Activated CD4-positive, alpha-beta T cell treated with anti-CD3 and anti-CD28 coated beads for 24 hours (primary cell): ENCODE measurements at places on chromosomes 5 and 9.

DNA sequence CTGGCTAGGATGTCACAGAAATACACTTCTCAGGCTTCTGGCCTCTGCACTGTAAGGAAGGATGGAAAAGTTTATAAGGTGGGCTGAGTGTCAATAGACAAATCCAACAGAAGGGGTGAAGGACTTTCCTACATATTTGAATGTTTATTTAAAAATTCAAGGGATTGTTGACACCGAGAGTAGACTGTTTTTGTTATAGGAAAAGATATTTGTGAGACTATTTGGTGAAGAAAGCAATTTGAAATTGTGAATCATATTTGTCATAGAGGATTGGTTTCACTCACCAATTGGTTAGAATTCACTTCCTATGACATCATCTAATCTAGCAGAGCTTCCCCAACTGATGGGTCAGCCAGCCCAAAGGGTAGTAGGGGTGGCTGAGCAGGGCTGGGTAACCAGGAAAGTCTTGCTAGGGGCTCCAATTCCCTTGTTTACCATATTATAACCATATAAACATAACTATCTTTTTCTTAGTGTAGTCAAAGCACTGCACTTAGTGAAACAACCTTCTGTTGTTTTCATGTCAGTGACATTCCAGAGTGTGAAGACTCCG lies 14.9 kb upstream of the MEGF10 start:
- DNase-seq: no peak

- no peak for DNase-seq
Observed at GRCh38 chr5:36646507-36647023, 40.2 kb downstream of the SLC1A3 start.

DNA sequence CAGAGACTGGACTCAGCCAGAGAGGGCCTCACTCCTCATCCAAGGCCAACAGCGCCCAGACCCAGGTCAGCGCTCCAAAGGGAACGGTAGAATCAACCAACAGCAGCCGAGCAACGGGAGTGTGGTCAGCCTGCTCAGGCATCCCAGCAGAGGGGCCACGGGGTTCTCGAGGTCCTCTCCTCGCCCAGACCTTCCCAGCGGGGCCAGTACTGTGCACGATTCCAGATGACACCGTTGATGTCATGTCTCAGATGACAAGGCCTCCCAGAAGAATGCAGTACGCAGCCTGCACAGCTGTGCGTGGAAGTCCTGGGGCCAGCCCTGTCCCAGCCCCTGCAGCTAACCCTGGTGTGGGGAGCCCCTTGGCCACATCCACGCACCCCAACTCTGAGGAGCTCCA lies 141.0 kb upstream of the PPP1R26 start:
- DNase-seq: no peak

DNA sequence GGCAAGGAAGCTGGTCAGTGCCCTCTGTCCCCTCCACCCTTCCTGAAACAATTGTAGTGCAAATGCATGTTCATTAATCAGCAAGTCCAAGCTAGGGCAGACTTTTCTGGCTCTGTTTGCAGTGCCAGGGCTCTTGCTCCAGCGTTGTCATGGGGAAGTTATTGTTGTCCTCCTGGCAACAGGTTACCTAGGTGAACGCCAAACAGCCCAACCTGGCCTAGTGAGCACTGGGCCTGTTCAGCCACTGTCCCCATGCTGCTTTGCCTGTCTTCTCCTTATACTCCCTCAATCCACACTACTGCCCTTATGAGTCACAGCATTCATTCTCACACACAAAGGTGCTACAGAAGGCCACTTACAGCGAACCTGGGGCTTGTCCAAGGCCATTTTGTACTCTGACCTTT lies 34.5 kb upstream of the GLIS3 start:
- DNase-seq: no peak

- DNase-seq: no peak
Observed at GRCh38 chr5:57509501-57510260, 27.1 kb upstream of the ACTBL2 start.

DNA sequence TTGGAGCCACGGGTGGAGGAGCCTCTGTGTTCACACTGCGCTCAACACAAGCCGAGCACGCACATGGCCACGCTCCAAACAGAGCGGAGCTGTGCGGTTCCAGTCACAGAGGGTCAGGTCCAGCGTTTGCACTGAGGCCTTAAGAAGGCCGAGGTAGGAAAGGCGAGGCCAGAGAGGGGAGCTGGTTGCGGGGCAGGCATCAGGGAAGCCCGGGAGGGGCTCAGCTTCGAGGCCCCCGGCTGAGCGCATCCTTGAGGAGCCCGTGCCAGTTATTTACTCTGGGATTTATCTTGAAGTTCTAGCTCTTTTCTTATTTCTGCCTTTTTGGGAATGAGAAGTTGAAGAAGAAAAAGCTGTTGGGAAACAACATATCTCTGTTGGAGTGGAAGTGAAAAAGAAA lies 140.8 kb downstream of the IRX1 start:
- no peak for DNase-seq

- no peak for DNase-seq
Observed at GRCh38 chr9:94741866-94742265, 15.4 kb downstream of the AOPEP start.

DNA sequence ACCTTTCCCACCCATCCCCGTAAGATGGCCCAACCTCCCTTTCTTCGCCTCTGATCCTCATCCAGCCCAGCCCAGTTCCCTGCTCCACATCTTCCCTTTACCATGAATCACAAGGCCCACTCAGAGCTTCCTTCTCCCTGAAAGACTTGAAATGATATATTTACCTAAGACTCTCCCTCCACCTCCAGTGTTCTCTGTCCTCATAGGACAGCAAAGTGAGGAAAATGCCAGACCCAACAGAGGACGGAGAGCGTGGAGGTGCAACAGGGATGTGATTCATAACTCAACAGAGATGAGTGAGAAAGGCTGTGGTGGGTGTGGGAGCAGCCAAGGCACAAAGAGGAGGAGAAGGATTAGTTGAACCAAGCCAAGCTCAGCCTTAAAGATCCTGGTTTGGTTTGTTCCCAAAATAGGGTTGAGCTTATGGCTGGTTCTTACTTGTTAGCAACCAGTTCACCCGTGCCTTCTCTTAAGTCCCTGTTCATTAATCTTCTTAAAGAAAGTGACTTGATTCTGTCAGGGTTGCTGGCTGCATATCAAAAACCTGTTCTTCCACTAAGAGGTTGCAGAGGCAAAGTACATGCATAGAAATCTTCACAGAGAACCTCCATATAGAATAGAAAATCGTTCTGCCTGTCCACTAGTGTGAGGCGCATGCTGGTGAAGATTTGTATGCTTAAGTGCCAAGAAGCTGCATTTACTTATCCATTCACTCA lies 183.2 kb downstream of the ACTL7B start:
- no peak for DNase-seq

GRCh38 chr5:147743678-147744374 lies 38.7 kb downstream of the JAKMIP2 start:
- DNase-seq: no peak

GRCh38 chr5:21181609-21182125 lies 1193.7 kb upstream of the CDH18 start:
- no peak for DNase-seq

DNA sequence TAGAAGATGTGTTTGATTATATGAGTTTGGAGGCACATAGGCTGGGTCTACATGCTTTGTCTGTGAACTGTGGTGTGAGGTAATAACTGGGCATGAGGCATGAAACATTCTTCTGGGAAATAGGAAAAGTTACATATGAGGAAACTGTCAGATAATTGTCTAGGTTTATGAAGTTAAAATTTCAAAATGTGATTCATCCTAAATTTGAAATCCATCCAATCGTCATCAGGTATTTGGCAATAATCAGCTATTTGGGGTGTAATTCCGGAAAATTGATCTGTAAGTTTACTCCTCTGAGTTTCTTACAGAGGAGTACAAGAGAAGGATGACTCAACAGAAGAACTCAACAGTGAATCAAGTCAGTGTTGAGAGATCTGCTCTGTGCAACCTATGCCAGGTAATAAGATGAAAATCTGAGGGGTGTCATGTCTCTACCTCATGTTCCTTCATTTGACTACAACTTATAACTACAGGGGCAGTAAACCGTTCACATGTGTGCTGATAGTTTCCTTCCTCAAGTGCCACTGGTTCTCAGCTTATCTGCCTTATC lies 1171.6 kb upstream of the CDH18 start:
- DNase-seq: no peak

GRCh38 chr5:1748845-1749244 lies 50.8 kb downstream of the MRPL36 start:
- DNase-seq: no peak

GRCh38 chr9:95073042-95073607 lies 244.4 kb downstream of the FANCC start:
- DNase-seq: no peak

DNA sequence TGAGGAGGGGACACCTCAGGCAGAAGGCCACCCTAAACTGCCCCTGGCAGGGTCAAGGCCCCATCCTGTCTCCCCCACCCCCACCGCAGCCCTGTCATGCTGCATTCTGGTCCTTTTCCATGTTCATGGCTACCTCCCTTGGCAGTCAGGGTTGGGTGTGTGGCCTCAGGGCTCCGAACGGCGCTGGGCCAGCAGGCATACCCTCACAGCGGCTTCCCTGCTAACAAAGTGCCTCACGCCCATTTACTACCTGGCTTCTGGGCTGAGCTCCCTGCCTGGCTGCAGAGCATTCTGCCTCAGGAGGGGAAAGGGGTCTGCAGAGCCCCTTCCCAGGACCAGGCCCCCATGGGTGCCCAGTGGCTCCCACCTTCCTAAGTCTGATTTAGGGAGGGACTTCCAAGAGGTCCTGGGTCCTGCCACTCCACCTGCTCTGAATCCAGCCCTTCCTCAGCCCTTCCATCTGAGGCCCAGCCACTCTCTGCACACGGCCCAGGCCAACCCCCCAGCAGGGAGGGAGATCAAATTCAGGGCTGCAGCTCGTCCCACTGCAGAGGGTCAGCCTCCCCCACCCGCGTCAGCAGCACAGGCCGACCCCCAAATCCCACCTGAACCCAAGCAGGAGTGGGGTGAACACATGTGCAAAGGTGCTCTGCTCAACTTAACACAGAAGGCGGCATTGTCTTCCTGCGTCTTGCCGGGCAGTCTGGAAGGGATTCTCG lies 115.9 kb upstream of the PHYKPL start:
- no peak for DNase-seq

GRCh38 chr5:54644226-54644625 lies 126.7 kb downstream of the SNX18 start:
- DNase-seq: no peak

DNA sequence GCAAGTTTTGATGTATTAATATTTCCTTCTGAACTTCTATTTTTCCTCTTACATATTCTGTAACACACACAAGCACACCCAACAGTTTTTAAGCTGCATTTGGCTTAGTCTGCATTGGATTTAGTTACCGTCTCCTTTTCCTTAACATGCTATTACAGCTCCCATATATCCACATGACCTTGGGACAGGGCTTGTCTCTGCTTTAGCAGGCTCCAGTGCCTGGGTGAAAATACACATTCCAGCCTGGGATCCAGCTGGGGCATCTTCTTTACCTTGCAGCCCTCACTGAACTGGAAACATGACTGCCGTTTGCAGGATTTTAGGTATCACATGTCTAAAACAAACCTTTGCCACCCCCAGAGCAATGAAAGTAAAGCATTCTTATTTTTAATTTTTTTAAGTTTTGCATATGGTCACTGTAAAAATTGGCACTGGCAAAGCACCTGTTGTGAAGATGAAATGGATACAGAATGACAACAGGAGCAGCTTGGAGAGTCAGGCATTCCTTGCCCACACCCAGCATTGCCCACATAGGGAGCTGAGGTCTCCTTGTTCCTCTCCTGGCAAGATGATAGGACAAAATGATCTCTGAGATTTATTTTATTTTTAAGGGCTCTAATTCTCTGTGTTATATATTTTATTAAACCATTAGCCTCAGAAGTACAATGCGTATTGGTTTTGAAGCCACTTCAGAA lies 4.0 kb downstream of the GADD45G start:
- no peak for DNase-seq

- no peak for DNase-seq
Observed at GRCh38 chr5:177443144-177443983, 3.2 kb upstream of the PRR7 start.

GRCh38 chr9:75027187-75028107 lies 646 bp downstream of the CARNMT1 start:
- DNase-seq: peak; percentile 28

- DNase-seq: no peak
Observed at GRCh38 chr5:141484310-141484640, 555 bp upstream of the PCDHGC4 start.

DNA sequence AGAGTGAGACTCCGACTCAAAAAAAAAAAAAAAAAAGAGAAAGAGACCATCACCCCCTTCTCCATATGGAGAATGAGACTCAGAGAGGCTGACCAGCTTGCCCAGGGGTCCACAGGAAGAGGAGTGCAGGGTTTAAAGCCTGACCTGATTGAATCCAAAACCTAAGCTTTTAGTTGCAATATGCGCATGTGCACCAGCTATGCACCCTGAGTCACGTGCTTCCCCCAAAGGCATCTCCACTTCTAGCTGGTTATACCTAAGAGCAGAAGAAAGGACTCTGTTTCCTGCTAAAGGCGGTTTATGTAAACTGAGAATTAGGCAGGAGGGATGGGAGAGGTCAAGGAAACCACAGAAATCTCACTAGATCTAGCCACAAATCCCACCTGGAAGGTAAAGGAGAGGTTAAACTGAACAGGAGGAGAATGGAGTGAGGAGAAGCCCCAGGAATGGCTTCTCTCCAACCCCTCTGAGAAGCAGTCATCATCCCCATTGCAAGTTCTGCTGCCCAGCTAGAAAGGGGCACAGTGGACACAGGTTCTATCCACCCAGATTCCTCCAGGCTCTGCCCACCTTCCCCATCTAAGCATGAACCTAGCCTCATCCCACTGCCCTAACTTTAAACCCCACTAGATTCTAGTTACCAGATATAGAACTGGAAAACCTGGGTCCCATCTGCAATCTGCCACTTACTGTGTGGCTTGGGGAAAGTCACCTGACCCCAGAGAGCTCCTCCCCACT lies 171.3 kb downstream of the ACTL7B start:
- no peak for DNase-seq

- no peak for DNase-seq
Observed at GRCh38 chr9:116951588-116952435, 264.7 kb downstream of the TRIM32 start.
